ENCODE measurements at places on chromosomes 2 and 18.

DNA sequence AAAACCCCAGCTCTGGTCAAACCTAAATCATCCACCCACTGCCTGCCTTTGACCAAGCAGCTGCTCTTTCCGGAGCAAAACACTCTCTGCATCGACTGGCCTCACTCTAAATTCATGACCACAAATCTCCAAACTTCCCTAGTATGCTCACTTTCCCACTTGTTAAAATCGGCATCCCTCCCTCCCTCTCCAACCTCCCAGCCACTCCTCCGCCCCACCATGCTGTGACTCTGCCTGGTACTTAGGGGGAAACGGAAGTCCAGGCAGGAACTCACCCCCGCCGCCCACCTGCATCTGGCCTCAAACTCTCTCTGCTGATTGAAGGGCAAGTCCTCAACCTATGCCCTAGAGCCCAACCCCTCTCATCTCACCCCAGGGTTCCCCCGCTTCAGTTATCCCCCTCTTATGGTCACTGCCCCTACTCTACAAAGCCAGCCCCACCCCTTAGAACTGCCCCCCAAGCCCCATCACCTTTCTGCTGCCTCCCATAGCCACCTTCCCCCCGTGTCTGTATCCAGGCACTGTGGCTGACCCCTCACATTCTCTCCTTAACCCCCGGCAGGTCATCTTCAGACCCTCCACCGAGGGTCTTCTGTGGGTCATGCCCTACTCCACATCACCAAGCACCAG is 3.8 kb upstream of the ADRA2B start:
- DNase-seq = no peak

GRCh38 chr2:229689307-229689839 is 25.0 kb downstream of the DNER start:
- DNase-seq = no peak

- DNase-seq = no peak
These were observed 493.6 kb downstream of the NYAP2 start for GRCh38 chr2:225893151-225893550.

DNA sequence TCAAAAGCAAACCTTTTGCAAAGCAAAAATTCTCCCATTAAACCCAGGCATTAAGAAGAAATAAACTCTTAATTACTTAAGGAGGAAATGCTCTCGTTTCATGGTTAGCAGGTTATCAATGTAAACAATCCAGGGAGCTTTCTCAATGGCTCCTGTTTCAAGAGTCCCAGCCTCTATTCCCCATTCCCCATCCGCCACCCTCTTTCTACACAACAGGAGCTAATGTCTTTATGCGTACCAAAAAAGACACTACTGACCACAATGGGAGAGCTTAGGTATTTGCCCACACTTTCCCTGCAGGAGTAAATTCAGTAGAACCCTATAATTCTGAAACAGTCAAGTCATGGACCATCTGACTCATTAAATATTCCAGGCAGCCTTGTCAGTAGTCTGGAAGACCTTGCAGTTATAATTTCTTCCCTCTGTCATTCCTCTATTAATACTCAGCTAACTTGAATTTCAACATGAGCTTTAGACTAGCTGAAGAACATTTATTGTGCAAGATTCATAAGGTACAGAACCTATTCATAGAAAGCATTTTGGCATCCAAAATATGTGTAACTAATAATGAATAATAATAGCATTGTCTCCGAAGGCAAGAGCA is 48.6 kb downstream of the SLC8A1 start:
- DNase-seq = no peak

- DNase-seq = peak; percentile 67
These were observed 611 bp downstream of the NOL10 start for GRCh38 chr2:10688921-10689807.

GRCh38 chr18:57771193-57771592 is 31.9 kb downstream of the ATP8B1 start:
- no peak for DNase-seq

DNA sequence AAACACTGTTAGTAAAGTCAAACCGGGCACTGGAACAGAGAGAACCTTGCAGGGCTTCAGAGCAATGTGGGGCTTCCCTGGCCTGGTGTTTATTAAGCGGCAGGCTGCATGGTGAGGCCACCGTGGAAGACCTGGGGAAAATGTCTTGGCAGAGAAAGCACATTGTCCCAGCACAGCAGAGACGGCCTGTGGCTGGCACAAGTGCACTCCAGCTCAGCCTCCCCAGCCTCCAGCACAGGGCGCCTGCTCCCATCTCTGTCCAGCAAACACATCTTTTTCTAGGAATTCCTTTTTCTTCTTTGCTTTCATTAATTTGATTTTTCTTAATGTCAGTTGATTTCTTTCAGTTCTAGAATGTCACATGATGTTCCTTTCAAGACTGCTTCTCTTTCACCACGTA is 138.2 kb upstream of the NFATC1 start:
- no peak for DNase-seq

DNA sequence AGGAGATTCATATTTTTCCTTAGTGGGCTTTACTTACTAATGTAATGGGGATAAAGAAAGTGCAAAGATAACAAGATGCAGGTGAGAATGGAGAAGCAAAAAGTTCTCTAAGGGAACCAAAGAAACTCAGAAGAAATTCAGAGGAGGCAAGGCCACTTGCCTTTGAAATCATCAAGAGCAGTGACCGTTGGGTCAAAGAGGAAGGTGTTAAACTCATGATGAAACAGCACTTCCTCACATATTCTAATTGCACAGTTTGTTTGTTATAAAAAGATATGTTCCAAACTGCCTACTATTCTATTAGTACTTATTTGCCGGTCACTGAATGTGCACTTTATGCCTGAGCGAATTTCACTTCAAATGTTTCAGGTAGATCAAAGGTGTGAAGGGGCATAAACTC is 975.1 kb downstream of the BCL11A start:
- no peak for DNase-seq

- DNase-seq = no peak
These were observed 10.9 kb downstream of the IL1B start for GRCh38 chr2:112825706-112826105.

DNA sequence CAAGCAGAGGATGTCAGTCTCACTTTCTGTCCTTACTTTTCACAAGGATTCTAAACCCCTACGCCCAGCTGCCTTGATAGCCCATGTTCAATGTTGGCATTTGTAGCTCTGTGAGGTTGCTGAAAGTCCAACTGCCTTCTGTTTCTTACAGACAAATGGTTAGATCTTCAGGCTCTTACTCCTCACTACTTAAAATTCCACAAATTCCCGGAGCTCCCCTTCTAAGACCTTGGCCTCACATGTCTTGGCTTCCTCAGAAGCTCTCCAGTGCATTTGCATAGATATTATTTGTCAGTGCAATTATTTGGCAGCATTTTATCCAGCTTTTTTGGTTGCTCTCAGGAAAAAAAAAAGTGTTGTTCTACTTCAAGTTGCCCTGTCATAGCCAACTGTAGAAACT is 453.7 kb upstream of the CELF4 start:
- no peak for DNase-seq

- DNase-seq = no peak
These were observed 300.4 kb upstream of the TNP1 start for GRCh38 chr2:217160103-217160743.
